ENCODE measurements at places on chromosomes 6 and 20.

GRCh38 chr6:21824431-21825177, 231.1 kb downstream of the SOX4 start:
- DNase-seq = no peak

GRCh38 chr6:4550227-4550597, 226.0 kb upstream of the CDYL start:
- DNase-seq = no peak

- no peak for DNase-seq
Measured at GRCh38 chr6:134221250-134221649, 96.7 kb downstream of the SGK1 start.

GRCh38 chr6:110938171-110938570, 20.3 kb upstream of the GTF3C6 start:
- no peak for DNase-seq

- DNase-seq = no peak
Measured at GRCh38 chr6:31531162-31531561, 2.4 kb downstream of the MCCD1 start.

DNA sequence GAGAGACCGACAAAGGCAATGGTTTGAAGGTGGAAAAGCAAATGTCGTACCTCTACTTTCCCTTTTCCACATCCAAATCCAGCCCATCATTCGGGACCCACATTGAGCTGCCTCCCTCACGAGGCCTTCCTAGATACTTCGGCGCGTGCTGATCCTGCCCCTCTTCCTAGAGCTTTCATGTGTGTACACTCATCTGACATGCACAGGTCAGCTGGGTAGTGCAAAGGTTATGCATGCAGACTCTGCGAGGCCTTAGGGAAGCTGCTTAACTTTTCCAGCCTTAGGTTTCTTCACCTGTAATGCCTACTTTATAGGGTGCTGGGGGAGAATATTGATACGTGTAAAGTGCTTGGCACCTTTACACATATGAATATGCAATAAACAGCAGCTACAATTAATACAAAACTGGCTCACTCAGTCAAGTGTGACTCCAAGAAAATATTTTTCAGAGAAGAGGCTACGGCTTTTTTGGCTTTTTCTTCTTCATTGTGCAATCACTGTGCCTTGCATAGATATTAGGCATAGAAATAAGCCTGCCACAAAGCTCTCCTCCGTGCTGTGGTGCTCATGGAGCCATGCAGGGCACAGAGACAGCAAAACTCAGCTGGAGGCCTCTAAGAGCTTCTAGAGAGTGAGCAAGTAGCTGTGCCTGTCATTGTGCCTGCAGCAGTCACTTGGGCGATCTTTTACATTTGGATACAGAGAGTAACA, 3.6 kb upstream of the MANBAL start:
- DNase-seq = no peak

DNA sequence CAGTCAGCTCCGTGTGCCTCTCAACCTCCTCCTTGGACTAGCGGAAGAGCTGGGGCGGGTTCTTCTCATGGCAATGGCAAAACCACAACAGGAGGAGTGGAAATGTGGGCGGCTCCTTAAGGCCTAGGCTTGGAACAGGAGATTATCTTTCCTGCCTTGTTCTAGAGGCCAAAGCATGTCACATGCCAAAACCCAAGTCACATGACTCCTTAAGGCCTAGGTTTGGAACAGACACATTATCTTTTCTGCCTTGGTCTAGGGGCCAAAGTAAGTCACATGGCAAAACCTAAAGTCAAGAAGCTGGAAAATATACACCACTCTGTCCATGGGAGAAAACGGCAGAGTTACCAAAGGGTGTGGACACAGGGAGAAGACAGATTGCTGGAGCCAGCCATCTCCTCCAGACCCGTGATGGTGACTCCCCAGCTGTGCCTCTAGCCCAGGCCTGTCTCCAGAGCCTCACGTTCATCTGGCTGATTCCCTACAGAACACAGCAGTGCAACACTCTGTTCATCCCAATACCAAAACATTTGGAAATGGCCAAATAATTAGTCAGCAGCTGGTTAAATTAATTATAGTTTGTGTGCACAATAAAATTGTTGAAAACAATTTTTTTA, 34.2 kb downstream of the ANKRD60 start:
- DNase-seq = no peak

DNA sequence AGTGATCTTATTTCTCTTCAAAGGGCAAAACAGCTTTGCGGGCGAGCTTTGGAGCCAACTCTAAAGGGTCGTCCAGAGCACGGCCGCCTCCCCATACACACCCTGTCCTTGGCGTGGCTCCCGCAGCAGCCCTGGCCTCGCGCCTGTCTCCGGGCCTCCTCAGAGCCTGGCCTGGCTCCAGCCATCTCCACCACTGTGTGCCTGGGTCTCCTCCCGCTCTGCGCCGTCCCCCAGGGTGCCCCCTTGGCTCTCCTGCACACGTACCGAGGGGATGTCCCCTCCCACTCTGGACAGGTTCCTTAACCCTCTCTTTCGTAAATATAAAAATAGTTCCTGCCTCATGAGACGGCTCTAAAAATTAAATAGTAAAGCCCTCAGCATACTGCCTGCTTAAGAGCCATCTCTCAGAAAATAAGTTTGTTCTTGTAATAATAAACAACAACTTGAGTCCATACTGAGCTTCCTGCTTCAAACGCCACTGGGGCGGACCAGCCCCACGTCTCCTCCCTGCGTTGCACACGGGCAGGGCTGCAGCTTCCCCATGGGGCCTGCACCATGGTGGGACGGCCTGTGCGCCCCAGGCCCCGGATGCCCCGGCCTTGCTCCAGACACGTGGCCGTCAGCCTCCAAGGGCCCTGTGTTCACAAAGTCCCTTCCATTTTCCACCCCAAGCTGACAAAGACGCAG, 226.2 kb downstream of the TTLL2 start:
- DNase-seq = no peak

DNA sequence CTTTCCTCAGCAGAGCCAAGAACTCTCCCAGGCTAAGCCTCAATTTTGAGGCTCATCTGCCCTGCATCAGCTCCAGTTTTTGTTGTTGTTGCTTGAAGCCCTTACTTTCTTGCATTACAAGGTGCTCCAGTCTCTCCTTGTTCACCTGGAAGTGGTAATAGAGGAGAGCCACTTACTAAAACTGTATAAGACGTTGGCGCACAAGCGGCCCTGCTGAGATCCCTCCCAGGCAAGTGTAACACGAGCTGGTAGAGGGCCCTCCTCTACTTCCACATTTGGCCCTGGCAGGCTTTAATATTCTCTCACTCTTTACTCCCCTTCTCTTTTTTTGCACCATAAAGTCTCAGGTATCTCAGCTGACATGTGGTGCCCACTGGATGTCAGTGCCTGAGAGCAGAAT, 19.5 kb downstream of the GCM2 start:
- no peak for DNase-seq

GRCh38 chr6:99080191-99080590, 132.4 kb upstream of the FBXL4 start:
- DNase-seq = no peak

GRCh38 chr6:33824461-33825154, 20.8 kb upstream of the MLN start:
- no peak for DNase-seq

DNA sequence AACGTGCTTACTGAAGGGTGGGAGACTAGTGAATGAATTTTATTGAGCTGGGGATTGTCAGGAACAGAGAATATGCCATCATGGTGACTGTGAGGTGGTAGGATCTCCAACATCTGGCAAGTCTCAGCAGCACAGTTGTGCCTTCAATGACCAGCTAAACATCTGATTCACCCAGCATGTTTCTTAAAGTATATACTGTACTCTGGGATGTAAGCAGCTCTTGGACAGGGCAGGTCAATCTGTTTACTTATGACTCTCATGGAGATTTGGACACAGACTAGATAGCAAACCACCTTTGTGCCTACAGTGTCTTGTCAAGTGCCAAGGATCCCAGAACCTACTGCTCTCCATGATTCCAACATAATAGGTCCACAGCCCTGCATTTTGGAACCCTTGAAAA, 801.0 kb upstream of the CITED2 start:
- DNase-seq = no peak

DNA sequence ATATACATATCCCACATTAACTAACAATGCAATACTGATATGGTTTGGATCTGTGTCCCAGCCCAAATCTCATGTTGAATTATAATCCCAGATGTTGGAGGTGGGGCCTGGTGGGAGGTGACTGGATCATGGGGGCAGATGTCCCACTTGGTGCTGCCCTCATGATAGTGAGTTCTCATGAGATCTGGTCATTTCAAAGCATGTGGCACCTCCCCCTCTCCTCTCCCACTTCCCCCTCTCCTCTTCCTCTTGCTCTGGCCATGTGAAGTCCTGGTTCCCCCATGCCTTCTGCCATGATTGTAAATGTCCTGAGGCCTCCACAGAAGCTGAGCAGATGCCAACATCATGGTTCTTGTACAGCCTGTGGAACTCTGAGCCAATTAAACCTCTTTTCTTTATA, 71.2 kb downstream of the FYN start:
- no peak for DNase-seq

- DNase-seq = peak; percentile 58
Measured at GRCh38 chr6:25053875-25054371, 118.2 kb upstream of the RIPOR2 start.

- DNase-seq = no peak
Measured at GRCh38 chr6:133244519-133244918, 3.4 kb downstream of the EYA4 start.

DNA sequence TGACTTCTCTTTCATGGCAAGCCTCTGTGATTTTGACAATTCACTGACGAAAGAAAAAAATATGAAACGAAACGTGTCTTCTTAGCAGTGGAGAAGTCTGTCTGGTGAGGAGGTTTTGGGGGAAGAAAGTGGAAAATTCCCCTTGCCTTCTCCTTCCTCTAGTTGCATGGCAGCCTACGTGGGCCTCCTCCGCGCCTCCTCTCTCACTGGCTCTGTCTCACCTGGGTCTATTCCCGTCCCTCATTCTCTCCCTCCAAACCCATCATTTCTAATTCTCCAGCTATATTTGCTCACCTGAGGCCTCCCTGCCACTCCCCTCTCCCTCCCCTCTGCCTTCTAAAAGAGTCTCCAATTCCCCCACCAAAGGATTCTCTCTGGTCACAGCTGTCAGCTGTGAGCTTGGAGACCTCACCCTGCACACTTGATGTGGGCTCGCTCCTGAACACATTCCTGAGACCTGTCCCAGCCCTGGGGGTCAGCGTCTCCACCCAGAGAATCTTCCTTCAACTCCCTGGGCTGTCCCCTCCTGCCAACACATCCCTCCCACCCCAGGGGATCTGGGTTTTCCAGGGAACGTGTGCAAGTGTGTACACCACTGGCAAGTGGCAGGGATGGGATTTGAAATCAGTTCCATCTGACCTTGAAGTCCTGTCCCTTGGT, 159.6 kb upstream of the PMEPA1 start:
- no peak for DNase-seq

DNA sequence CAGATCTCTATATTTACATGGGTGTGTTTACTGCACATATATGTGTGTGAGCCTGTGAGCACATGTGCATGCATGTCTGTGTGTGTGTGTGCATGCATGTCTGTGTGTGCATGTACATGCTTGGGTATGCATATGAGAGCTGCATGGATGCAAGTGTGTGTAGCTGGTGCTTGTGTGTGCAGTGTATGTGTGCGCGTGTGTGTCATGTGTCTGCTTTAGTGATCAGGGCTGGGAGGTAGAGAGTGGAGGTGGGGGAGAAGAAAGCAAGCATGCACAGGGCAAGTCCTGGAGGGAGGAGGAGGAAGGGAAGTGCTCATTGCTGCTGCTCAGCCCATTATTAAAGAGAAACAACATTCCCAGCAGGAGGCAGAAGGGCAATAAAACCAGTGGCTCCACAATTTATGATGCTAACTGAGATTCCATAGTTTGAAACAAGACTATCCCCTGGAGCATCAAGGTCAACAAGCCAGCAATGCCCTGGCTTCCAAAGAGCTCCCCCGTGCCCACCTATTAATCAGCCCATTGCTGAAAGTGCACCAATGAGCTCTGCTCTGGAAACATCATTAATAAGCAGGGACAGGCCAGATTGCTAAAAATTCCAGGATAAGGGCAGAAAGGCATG, 414.0 kb downstream of the MAFB start:
- DNase-seq = no peak

DNA sequence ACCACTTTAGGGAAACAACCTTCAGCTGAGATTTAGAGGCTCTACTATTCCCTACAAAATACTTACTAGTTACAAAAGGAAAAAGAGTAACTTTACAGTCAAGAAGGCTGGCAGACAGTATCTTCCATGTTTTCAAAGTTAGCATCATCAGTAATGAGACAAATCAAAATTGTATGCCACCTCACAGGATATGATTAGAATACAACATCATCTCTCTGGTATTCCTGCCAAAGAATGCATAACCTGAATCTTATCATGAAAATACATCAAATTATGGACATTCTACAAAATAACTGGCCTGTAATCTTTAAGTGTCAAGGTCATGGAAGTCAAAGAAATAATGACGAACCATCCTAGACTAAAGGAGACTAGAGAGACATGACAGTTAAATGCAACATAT, 38.4 kb downstream of the CDK5RAP1 start:
- no peak for DNase-seq

DNA sequence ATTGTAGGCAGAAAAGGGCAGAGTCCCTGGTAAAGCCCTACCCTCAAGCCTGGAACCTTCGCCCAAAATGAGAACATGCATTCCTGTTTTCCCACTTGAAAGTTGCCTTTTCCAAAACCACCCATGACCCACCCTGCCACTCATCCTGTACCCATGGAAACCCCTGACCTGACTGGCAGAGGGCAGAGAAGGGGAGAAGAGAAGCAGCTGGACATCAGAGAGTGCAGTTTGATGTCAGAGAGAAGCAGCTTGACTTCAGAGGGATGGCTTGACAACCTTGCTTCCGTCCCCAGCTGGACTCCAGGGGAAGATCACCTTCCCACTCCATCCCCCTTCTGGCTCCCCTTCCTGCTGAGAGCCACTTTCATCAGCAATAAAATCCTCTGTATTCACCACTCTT, 123.6 kb upstream of the SHLD1 start:
- DNase-seq = no peak

DNA sequence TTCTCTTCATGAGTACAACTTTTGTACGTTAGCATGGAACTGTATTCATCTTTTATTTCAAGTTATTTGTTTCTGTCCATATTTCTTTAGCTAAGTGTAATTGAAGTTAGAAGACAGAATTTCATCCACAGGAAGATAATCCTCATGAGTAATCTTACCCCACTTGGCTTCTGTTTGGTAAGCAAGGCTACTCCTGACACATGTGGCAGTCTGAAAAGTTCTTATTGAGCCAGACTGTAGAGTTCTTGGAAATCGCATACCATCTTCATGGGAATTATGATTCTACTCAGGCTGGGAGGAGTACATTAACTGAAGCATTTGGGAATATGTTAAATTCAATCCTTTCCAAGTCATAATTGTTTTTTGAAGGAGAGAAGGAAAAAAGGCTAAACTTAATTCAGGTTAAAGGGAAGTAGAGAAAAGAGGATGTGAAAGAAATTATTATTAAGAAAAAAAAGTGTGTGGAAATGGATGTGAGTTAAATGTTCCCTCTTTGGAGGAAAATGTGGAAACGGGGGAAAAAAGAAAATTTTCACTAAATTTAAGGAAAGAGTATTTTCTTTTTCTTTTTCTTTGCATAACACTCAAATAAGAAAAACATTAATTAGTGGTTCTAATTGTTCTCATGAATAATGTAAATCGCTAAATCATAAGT, 41.5 kb upstream of the TENT5A start:
- no peak for DNase-seq
